ENCODE measurements at places on chromosomes 12 and 14.

- DNase-seq: no peak
These were observed 3.5 kb downstream of the B3GNT4 start for GRCh38 chr12:122206976-122207375.

DNA sequence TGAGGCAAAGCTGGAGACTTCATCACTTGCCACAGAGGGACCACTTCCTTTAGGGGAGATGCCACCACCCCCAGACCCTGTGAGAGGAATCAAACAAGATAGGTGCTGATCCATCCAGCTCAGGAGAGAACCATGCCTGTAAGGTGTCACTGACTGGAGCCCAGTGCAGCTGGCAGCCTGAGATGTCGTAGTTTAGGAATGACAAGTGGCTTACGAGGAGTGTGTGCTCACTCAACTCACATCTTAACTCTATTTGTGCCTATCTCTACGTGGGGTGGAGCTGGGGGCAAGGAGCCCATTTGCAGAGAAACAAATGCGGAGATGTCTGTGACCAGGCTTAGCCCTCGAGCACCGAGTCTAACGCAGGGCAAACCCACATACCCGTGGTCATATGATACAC is 25.8 kb downstream of the CHFR start:
- DNase-seq: no peak

DNA sequence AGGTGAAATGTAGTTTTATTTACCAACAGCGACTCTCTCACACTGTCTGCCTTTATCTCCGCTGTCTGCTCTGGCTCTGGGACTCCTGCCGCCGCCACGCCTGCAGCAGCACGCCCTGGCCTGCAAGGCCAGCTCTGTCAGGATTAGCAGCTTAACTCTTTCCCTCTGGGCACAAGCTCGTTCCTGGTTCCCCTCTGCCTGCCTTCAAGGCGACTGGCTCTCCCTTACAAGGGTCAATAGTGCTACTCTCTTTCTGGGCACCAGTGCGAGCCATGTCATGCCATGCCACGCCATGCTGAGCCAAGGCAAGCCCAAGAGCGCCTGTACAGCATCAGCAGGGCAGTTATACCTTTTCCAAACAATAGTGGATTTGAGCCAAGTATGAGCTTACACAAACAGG is 3.6 kb upstream of the CLEC2B start:
- DNase-seq: no peak

GRCh38 chr12:93178154-93178878 is 199.4 kb upstream of the NUDT4 start:
- DNase-seq: no peak

- peak; percentile 31 for DNase-seq
These were observed 11.8 kb upstream of the SYNE2 start for GRCh38 chr14:63840981-63841380.

- no peak for DNase-seq
These were observed 1182.2 kb downstream of the FLRT2 start for GRCh38 chr14:86712176-86712575.

Measured in stimulated activated naive CD4-positive, alpha-beta T cell treated with Interleukin-2 at 50 U/mL for 16 hours (primary cell).